Stimulated activated CD4-positive, alpha-beta T cell treated with anti-CD3 and anti-CD28 coated beads, Interleukin-12 subunit alpha, Interleukin-12 subunit beta, amount 100 ng/mL, for 4 hours (primary cell): ENCODE measurements at places on chromosomes 1 and 21.
A peak's percentile ranks its signal among the peaks of the same experiment; 100 is the strongest.

DNA sequence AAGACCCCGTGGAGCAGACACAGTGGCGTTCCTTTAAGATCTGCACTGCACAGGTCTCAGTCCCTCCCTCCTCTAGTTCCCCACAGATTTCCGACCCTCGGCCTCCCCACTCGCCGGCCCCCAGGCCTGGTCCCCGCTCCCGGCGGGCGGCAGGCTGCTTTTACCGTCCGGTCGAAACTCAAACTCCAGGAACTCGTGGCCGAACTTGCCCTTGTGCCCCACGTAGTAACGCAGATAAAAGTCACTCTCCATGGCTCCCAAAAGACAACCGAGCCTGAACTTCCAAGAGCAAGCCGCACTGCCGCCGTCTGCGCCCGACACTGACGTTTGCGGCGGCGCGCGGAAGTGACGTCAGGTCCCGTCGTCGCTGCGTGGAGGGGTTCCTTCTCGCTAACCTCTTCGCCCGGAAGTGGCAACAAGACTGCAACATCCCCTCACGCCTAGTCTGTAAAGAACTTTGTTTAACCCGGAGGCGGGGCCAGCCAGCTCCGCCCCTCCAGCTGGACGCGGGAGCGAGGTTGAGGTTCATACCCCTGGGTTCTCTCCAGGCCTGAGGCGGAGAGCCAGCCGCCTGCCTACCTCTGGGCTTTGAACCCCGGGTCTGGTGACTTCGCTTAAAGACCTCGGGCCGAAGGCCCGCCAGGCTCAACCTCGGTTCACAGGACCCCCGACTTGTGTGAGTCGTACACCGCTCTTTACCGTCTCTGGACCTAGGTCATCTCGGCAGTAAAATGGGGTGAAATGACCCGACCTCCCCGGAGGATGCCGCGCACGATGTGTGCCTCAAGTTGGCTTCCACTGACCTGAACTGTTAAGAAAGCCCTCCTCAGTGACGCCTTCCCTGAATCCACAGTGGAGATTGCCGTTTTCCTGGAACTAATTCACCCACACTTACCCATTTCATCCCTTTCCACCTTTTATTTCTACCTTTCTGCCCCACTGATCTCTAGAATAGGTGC, at the start of gene MAGOH:
TSS of gene MAGOH (minus strand) at position 322 of the 959 bp plus-strand sequence. CDS start at position 252, 70 bp downstream.
- peak; percentile 92 for DNase-seq

DNA sequence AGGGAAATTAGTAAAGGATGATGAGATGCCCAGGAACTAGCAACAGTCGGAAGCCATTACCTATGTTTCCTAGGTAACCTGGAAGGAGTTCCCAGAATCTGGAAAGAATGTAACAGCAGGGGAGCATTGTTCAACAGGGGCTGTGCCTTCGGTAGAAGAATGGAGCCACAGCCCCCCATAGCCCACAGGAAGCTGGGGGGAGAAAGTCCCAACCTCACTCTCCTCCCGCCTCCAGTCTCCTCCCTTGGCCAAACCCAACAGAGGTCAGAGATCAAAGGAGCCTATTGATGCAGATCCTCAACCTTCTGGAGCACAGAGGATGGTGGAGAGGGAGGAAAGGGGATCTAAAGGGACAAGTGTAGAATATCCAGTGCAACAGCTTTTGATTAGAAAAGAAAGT, 131.5 kb upstream of the SLC44A3 start:
- no peak for DNase-seq

- no peak for DNase-seq
Measured at GRCh38 chr1:26544126-26544525, 14.6 kb downstream of the RPS6KA1 start.

DNA sequence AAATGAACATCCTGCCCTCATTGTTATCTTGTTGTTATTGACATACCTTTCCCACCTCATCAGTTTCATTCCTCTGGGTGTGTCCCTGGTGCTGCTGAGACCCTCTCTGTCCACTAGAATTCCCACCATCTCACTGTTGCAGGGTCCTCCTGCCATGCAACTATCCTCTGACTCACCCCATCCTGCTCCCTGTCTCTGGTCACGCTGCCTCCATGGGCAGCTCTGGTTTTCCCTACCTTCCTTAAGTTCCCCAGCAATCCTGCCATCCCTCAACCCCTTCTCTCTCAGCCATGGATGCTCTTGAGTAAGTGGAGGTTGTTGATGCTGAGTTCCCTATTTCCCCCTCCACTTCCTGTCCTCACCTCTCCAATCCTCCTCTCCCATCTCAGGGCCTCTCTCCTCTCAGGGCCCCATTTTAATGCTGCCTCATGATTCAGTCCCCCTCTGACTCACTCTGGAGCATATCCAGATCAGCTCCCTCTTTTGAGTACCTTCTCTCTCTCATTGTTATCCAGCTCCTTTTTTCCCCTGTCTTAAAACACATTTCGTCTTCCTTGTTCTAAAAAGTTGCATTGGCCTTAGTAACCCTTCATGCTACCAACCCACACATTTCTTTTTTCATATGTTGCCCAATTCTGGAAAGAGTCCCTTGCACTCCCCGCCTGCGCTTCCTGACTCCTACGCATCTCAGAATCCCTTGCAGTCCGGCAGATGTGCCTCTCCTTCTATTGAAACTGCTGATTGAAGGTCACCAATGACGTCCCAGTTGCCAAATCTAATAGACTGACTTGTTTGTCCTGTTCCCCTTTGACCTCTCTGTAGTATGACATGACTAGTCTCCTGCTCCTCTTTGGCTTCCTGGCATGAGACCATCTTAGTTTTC, 92.0 kb downstream of the CNIH3 start:
- no peak for DNase-seq

GRCh38 chr1:87795615-87796337, 467.1 kb downstream of the LMO4 start:
- no peak for DNase-seq

- no peak for DNase-seq
Measured at GRCh38 chr1:19656780-19657466, 7.8 kb upstream of the HTR6 start.

GRCh38 chr21:17989780-17990179, 170.6 kb upstream of the C21orf91 start:
- DNase-seq: no peak

- DNase-seq: no peak
Measured at GRCh38 chr1:34906756-34907155, 22.7 kb downstream of the DLGAP3 start.

- DNase-seq: no peak
Measured at GRCh38 chr21:25640202-25640942, 1.3 kb downstream of the JAM2 start.

DNA sequence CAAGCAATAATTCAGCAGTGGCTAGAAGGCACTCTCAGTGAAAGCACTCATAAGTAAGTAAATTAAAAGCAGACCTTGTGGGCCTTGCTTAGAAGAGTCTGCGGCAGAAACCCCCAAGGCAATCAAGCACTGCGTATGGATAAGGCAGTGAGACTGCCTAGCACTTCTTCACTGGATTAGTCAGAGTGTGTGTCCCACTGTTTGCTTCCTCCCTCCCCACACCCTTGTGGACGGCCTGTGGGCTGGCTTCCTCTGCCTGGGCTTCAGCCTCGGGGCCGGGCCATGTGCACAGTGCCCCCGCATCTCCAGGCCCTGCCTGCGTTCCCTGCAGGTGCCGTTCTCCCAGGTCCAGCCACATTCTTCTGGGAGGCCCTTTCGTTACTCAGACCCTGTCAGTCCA, 23.8 kb downstream of the AGT start:
- no peak for DNase-seq

- no peak for DNase-seq
Measured at GRCh38 chr1:204350857-204351573, 8.7 kb downstream of the PLEKHA6 start.

DNA sequence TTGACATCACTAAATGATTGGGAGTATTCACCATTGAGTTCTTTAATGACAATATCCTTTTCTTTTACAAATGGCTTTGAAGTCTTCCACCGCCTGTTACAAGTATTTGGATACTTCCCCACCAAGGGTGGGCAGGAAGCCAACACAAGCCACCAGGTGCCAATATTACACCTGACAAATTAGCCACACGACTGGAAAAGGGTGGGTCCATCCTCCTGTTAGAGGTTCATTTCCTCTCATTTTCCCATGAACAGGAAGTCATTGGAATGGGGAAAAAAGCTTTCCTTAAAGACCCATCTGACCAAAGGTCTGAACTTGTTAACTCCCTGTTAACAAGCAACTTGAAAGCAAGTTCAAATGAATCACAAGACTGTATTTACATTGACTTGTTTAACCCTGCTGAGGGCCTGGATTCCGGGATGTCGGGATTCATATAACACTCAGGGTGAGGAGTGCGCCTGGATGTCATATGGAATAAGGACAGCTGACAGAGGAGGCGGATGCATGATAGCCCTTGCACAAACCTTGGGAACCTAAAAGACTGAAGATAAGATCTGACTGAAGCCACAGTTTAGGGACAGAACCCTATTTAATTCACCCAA, 40.5 kb upstream of the PROX1 start:
- no peak for DNase-seq

DNA sequence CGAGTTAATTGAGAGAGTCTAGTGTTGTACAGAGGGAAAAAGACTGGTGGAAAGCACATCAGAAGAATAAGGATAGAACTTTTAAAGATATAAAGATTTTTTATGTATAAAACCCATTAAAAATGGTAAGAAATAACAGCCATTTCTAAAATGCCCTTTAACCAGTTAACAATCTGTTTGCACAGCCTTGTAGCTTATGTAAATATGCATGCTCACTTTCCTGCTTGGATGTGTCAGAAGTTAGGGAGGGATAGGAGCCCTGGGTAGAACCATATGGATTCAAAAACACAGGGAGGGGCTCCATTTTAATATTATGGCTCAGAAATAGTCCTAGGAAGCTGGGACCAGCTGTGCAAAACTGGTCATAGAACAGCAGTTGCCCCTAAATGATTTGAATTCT, 4.5 kb upstream of the EDEM3 start:
- DNase-seq: no peak

DNA sequence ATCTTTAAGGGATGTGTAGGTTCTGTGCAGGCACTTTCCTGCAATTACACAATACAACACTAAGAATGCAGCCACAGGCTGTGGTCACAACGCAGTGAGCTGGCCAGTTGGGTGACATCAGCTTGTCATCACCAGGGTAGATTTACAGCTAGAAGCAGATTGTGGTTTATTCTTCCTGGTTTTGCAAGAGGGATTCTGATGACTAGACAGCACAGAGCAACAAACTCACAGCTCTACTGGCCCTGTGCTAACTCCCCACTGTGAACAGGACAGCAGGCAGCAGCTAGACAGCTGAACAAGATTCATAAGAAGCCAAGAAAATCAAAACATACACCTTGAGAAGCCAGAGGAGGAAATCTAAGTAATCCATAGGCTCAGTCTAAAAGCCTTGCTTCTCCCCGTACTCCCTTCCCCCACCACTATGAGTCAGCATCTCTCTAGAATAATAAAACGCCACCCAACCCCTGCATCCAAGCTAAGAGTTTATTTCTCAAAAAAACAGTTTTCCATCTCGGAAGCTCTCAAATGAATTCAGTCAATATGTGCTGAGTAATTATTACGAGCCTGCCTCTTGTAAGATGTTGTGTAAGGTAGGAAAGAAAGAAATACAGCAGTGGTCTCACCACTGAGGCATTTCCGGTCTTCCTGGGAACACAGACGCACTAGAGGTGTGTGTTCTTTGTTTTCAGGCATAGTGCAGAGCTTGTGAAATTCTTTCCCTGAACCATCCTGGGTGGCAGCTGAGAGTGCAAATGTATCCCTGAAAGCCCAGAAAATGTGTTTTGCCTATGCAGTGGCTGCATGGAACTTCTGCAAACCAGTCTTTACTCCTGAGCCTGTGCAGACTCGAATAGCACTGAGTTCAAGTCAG, 162.8 kb downstream of the NTPCR start:
- no peak for DNase-seq

GRCh38 chr1:174166530-174167264, 7.4 kb downstream of the RABGAP1L start:
- DNase-seq: no peak

DNA sequence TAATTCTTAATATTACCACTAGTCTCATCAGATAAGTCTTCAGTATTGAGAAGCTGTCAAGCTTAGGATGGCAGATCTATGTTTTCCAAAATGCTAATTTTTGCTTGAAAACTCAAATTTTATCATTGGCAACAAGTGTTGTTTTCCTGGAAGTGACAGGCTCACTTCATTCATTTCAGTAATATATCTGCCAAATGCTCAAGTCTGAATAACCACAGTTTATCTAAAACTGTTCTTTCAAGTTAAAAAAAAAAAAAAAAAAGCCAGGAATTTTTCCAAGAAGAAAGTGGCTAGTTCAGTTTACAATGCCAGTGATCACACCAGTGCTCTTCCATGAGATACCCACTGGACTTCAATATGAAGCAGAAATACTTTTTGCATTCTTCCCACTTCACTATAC, 20.6 kb downstream of the SMYD2 start:
- DNase-seq: no peak

DNA sequence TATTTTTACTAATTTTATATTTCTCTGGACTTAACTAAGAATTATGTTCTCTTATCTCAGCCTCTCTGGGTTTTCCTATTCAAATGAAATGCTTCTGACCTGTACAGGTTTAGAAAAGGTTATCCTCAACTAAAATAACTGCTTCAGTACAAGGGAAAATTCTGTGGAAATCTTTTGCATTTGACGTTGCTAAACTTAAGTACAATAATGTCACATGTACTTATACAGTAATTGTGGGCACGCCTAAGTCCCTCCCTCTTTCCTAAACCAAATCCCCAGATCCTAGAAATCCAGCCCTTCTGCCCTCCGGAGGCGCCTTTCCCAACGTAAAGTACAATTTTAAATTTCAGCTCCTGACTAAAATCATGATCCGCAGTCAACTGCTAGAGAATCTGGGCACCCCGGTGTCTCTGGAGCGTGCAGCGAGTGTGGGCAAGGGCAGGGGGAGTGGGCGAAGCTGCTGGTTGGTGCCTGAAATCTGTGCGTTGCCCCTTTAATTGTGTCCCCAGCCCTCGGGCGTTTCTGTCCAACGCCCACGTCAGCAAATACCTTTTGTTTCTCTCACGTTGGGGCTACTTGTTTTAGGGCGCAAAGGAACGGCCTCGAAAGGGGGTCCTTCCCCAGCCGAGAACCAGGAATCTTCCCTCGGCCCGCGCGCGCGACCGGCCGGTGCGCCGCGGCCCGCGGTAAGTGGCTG, at the start of gene ZBTB8A:
TSS of gene ZBTB8A (plus strand) at position 541 of the 697 bp plus-strand sequence. CDS start 53,505 bp downstream, outside the sequence.
- DNase-seq: peak; percentile 5

DNA sequence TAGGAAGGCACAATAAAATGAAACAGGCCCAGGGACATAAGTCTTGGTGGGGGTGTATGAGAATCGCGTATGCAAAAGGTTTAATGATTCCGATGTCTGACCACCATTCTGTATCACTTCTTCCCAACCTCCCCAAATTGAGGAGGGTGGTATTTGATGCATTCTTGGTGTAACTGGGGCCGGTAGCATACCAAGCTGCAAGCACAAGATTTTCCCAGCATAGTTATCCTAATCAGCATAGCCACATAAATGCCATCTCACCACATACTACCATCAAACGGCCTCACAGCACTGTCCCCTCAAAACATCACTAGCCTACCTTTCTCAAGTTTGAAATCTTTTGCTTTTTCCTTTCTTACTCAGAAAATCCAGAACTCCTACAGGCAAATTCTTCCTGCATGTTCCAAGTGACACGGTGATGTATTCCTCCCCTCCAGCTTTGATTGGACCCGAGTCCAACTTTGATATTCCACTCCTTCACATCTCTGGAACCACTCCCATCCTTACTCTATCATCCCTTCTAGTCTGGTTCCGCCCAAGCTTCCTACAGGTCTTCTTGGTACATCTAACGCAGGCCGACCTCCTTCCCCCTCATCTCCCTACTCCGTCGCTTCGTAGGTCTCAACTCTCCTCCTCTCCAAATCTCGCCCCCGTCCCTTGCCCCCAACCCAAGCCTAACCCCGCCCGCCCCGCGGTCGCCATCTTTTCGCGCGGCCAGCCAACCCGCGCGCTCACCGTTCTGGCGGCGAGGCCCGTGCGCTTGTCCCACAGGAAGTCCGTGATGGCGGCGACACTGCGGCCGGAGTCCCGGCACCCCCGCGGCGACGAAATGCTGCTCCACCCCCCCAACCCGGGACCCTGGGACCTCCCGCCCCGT, 600 bp downstream of the CLK2 start:
- DNase-seq: no peak
